IMR-90 (cell line): ENCODE measurements at places on chromosomes 12 and 14.

- DNase-seq: no peak
Observed at GRCh38 chr12:126358806-126359205, 1293.6 kb downstream of the AACS start.

DNA sequence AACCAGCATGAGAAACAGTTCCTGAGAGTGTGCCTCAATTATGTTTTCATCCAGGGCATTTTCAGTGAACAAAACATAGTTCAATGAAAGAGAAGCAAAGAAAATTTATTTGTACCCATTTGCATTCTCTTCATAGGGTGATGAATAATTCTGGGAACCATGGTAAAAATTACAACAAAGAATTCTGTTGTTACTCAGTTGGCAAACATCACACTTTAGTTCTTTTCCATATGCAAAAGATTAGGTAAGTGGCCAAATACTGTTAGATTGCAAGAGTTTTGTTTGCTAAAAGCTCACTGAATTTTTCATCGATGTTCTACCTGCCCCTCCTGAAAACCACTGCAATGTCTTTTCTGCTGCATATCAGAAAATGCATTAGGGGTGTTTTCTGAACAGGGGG, 132.4 kb upstream of the RGS6 start:
- no peak for DNase-seq

GRCh38 chr14:71398450-71398849, 491.2 kb downstream of the PCNX1 start:
- DNase-seq: no peak

GRCh38 chr14:68814238-68814538, 21.3 kb upstream of the ZFP36L1 start:
- no peak for DNase-seq

DNA sequence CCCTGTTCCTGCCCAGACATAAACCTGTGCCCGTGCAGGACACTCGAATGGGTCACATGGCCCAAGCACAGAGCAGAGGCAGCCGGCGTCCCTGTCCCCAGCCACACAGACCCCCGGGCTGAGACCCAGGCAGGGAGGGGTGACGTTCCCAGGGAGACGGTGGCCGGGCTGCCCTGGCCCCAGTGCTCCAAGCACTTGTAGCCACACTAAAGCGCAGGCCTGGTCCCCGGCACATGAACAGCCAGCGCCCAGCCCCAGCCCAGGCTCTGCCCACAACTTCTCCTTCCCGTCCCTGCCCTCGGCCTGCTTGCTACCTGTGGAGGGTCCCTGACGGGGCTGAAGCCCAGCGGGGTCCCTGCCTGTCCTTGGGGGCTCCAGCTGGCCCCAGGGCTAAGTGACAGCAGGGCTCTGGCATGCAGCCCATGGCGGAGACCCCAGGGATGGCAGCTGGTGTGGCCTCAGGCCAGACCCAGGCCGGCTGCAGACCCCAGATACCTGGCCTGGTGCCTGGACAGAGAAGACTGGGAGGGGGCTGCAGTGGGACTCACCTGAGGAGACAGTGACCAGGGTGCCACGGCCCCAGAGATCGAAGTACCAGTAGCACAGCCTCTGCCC, 338.4 kb downstream of the TMEM121 start:
- no peak for DNase-seq

GRCh38 chr12:54340846-54341245, 15.9 kb downstream of the COPZ1 start:
- DNase-seq: no peak

GRCh38 chr14:55313480-55313879, 42.3 kb downstream of the FBXO34 start:
- DNase-seq: no peak

DNA sequence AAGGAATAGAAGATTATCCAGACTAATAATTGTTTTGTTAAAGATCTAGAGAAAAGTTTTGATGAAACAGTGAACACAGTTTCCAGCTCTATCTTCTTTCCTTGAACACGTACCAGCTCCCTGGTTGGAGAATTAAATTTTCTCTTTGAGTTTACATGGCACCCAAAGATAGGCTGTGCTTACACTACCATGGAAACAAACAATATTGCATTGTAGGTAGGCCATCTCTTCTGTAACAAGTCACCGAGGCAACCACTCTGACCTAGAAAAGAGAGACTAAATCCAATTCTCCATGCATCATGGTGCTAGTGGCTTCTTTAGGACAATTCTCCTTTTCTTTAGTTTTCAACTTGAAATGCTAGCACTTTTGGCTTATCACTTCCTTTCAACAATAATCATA, 9.9 kb downstream of the BMAL2 start:
- no peak for DNase-seq

- no peak for DNase-seq
Observed at GRCh38 chr14:30520536-30520935, 38.4 kb upstream of the G2E3 start.

- peak; percentile 90 for DNase-seq
Observed at GRCh38 chr12:93137656-93138612, 208.8 kb upstream of the EEA1 start.

GRCh38 chr12:67558775-67559174, 89.8 kb upstream of the DYRK2 start:
- DNase-seq: no peak

- DNase-seq: no peak
Observed at GRCh38 chr12:108581311-108582227, 16.3 kb downstream of the TMEM119 start.
